CD4-positive, CD25-positive, alpha-beta regulatory T cell (primary cell): ENCODE measurements at places on chromosomes 11 and 22.
A peak's percentile ranks its signal among the peaks of the same experiment; 100 is the strongest.

GRCh38 chr22:50367778-50368500, 24.8 kb downstream of the PPP6R2 start:
- H3K27me3 ChIP-seq: no peaks in the 10 kb centered on the region
- H3K4me1 ChIP-seq: peaks cover 4% of the 10 kb centered on the region
- no peak overlapping the region for H3K4me3 ChIP-seq
- H3K27ac ChIP-seq: no peak overlapping the region
- DNase-seq: no peak

GRCh38 chr11:92383430-92383829, 158.8 kb downstream of the FAT3 start:
- H3K4me3 ChIP-seq: no peak overlapping the region
- H3K4me1 ChIP-seq: no peaks in the 10 kb centered on the region
- H3K27ac ChIP-seq: no peak overlapping the region
- DNase-seq: no peak

DNA sequence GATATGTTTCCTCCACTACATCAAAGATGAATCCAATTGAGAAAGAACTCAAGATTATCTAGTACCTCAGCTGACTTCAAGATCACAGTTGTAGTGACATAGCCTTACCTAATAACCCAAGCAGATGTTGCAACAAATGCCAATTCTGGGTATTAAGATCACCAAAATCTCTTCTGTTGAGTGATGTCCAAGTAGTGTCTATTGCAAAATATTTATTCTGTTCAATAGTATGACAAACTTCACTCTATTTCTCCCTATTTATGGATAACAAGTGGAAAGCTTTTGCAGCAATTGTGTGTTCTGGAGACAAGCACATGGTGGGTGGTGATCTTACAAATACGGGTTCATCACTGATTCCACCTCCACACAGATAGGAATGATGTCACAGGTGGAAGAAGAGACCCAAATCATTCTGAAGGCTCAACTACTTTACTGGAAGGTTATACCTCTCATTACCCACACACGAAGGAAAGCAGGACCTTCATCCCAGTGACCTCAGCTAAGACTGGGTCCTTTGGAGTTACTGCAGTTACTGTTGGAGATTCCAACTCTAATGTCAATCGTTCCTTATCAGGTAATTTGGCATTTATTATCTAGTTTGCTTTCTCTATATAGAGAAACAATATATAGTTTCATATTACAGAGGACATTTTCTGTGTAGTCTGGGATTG, 72.0 kb downstream of the CD44 start:
- H3K27ac ChIP-seq: no peak overlapping the region
- peaks cover 92% of the 10 kb centered on the region for H3K36me3 ChIP-seq
- H3K4me3 ChIP-seq: no peak overlapping the region
- H3K4me1 ChIP-seq: peaks cover 30% of the 10 kb centered on the region

DNA sequence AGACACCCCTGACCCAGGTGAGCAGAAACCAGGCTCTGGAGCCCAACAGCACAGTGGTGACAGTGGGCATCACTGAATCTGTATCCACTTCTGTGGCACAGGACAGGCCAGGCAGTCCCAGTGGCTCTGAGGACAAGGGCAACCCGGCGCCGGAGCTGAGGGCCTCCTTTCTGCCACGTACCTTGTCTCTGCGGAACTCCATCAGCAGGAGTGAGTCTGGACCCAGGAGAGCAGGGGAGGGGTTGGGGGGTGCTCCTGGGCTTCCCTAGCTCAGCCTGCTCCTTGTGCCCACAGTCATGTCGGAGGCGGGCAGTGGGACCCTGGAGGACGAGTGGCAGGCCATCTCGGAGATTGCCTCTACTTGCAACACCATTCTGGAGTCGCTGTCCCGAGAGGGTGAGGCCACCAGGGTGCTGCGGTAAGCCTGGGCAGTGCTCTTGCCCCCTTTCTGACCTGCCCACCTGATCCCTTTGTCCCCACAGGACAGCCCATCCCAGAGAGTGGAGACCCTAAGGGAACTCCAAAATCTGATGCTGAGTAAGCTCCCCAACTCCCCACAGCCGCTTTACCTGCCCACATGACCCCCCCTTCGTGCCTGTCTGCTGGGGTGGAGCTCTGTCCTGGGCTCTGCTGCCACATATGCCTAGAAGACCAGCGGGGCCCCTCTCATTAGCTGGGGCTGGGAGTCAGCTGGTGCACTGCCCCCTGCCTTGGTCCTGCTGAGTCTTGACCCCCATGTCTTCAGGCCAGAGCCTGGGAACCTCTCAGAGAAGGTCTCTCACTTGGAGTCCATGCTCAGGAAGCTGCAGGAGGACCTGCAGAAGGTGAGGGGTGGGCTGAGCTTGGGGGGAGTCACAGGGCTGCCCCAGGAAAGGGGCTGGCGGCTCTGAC, 12.0 kb downstream of the SIPA1 start:
- H3K4me1 ChIP-seq: peaks cover 34% of the 10 kb centered on the region
- no peak overlapping the region for H3K4me3 ChIP-seq
- peaks cover 55% of the 10 kb centered on the region for H3K36me3 ChIP-seq
- H3K27me3 ChIP-seq: no peaks in the 10 kb centered on the region
- DNase-seq: no peak

- no peaks in the 10 kb centered on the region for H3K27me3 ChIP-seq
- no peak for DNase-seq
- no peaks in the 10 kb centered on the region for H3K36me3 ChIP-seq
- H3K27ac ChIP-seq: no peak overlapping the region
- H3K4me3 ChIP-seq: no peak overlapping the region
- no peaks in the 10 kb centered on the region for H3K4me1 ChIP-seq
Observed at GRCh38 chr11:11451501-11452005, 98.5 kb upstream of the CSNK2A3 start.

DNA sequence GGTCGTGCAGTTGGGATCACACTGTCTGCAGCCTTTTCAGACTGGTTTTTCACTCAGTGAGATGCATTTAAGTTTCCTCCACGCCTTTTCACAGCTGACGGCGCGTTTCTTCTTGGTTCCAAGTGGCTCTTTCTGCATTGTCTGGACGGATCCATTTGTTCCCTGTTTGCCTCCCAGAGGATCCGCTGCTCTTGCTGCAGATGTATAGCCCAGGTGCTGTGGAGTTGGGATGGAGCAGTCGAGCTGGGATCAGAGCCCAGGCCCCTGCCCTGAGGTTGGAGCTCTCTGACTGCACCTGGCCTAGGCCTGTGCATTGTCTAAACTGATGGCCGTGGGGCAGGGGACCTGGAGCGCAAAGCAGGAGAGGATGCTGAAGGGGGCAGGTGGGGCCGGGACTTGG, 51.6 kb downstream of the PARVB start:
- H3K4me1 ChIP-seq: no peaks in the 10 kb centered on the region
- no peaks in the 10 kb centered on the region for H3K27me3 ChIP-seq
- DNase-seq: no peak
- no peak overlapping the region for H3K4me3 ChIP-seq
- no peak overlapping the region for H3K27ac ChIP-seq

DNA sequence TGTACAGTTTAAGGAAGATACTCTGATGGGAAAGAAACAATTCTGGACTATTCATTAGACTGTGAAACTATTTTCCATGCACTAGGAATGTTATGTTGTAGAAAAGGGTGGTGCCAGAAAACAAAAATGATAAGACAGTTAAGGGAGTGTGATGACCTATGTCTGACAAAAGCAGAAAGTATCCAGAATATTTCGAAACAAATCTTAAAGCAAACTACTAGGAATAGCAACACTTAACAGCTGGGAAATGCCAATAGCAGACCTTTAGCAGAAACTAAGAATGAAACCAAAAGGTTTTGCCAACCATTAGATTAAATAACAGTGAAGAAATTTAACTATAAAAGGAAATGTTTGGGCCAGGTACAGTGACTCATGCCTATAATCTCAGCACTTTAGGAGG, 3.3 kb upstream of the ARHGAP20 start:
- peaks cover 32% of the 10 kb centered on the region for H3K27me3 ChIP-seq
- DNase-seq: no peak
- H3K27ac ChIP-seq: no peak overlapping the region
- peaks cover 19% of the 10 kb centered on the region for H3K4me1 ChIP-seq
- H3K4me3 ChIP-seq: no peak overlapping the region
- no peaks in the 10 kb centered on the region for H3K36me3 ChIP-seq

- H3K27ac ChIP-seq: no peak overlapping the region
- peak; percentile 22 for DNase-seq
- H3K36me3 ChIP-seq: no peaks in the 10 kb centered on the region
- peaks cover 5% of the 10 kb centered on the region for H3K4me1 ChIP-seq
- peak overlapping the region; percentile 47 for H3K4me3 ChIP-seq
Observed at GRCh38 chr22:30047364-30047738, 32.9 kb upstream of the HORMAD2 start.

DNA sequence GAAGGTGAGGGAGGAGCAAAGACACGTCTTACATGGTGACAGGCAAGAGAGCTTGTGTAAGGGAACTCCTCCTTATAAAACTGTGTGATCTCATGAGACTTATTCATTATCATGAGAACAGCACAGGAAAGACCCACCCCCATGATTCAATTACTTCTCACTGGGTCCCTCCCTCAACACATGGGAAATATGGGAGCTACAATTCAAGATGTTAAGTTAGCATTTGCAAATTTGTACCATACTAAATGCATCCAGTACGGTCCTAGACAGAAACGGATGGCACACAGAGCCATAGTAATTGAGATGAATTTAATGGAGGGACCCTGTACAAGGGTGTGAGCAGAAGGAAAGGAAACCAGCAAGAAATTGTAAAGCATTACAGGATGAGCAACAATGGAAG, 765.8 kb upstream of the API5 start:
- no peak for DNase-seq
- no peaks in the 10 kb centered on the region for H3K27me3 ChIP-seq
- H3K4me1 ChIP-seq: no peaks in the 10 kb centered on the region
- H3K4me3 ChIP-seq: no peak overlapping the region
- H3K27ac ChIP-seq: no peak overlapping the region
- H3K36me3 ChIP-seq: no peaks in the 10 kb centered on the region

- peak overlapping the region; percentile 58 for H3K4me3 ChIP-seq
- H3K27me3 ChIP-seq: no peaks in the 10 kb centered on the region
- H3K4me1 ChIP-seq: peaks cover 14% of the 10 kb centered on the region
- DNase-seq: peak; percentile 87
- H3K27ac ChIP-seq: peak overlapping the region; percentile 64
- no peaks in the 10 kb centered on the region for H3K36me3 ChIP-seq
Observed at GRCh38 chr11:129853518-129854231, 38.0 kb downstream of the TMEM45B start.

- peak overlapping the region; percentile 92 for H3K4me3 ChIP-seq
- H3K27ac ChIP-seq: peak overlapping the region; percentile 84
- DNase-seq: peak; percentile 53
Observed at GRCh38 chr11:46119352-46120216, 1.7 kb downstream of the PHF21A start.

DNA sequence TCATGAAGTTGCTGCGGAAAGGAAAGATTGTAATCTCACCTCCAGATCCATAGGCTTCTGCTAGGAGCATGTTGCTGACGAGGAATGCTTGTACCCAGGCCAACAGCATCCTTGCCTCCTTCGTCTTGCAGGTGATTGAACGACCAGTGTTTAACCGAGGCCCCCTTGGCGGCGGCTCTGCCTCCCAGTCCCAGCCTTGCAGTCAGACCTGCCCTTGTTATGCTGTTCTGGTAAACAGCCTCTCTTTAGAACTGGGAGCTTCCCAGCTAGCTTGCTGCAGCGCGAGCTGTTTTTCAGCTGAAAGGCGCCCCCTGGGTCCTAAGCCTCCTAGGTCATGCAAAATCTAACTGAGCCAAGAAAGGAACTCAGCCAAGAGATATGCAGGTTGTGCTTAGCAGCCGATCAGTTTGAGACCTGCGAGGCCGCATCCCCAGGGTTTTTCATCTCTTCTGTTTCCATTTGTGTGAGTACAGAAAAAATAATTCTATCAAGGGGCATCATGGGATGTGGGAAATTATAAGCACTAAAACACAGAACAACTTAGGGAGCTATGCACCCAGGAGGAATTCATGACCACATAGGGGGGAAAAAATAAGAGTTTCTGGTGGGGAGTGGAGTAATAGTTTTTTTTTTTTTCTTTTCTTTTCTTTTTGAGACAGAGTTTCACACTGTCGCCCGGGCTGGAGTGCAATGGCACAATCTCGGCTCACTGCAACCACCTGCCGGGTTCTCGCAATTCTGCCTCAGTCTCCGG, at the start of gene PIK3IP1:
Gene PIK3IP1 (minus strand): TSS at position 253 of the 754 bp plus-strand sequence. CDS start 144 bp downstream, at position 109.
- DNase-seq: peak; percentile 74
- peak within 1 kb of the TSS; percentile 99 for H3K27ac ChIP-seq
- H3K27me3 ChIP-seq: no peaks in the 10 kb centered on the region
- peaks cover 25% of the 10 kb centered on the region for H3K36me3 ChIP-seq
- peaks cover 69% of the 10 kb centered on the region for H3K4me1 ChIP-seq
- H3K4me3 ChIP-seq: peak within 1 kb of the TSS; percentile 100

- peaks cover 71% of the 10 kb centered on the region for H3K4me1 ChIP-seq
- no peak overlapping the region for H3K4me3 ChIP-seq
- H3K27ac ChIP-seq: no peak overlapping the region
- no peak for DNase-seq
Observed at GRCh38 chr22:42297778-42298177, 27.3 kb upstream of the TCF20 start.

- no peak overlapping the region for H3K4me3 ChIP-seq
- no peak overlapping the region for H3K27ac ChIP-seq
- H3K4me1 ChIP-seq: no peaks in the 10 kb centered on the region
- H3K27me3 ChIP-seq: no peaks in the 10 kb centered on the region
Observed at GRCh38 chr11:8102965-8103364, 22.0 kb downstream of the TUB start.
